Activated effector memory CD4-positive, alpha-beta T cell treated with anti-CD3 and anti-CD28 coated beads, Interleukin-2, amount 50 U/mL, for 16 hours (primary cell): ENCODE measurements at places on chromosomes 1 and 21.

DNA sequence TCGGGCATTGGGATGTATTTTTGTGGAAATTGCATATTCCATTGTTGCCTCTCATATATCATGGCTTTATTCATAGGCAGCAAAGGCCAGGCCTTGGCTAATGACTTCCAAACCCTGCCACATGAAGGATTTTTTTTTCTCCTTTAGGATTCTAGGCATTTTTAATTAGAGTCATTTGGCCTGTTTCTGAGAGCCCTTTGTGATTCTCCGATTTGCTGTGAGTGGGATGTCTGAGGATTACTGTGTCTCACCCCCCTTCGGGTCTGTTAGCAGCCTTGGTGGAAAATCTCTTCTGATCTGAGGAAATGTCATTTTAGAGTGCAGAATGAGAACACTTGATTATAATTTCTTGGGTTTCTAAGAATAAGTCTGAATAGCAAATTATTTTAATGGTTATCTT lies 253.5 kb downstream of the NTNG1 start:
- DNase-seq: no peak

GRCh38 chr1:153659175-153659534 lies 652 bp downstream of the SNAPIN start:
- DNase-seq: no peak

DNA sequence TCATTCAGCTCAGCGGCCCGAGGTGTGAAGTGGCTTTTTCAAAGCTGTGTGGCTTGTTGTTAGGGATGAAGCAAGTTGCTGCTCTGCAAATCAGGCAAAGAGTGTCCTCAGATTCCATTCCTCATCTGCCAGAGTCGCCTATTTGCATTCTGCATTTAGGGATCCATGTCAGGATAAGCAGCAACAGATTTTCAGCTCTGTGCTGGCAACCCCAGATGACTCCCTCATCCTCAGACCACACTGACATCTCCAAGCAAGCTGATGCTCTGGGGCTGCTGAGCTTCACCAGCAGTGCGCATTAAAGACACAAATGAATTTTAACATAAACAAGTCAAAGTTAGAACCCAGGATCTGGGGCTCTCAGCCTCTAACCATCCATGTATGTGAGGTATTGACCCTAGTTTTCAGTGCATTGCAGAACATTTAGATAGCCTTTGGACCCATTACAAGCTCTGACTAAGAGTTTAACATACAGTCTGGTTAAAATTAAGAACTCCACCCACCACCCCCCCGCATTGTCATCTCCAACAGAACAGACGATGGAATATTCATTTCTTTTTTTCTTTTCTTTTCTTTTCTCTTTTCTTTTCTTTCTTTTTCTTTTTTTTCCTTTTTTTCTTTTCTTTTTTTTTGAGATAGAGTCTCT lies 10.9 kb downstream of the CFAP107 start:
- DNase-seq: no peak

DNA sequence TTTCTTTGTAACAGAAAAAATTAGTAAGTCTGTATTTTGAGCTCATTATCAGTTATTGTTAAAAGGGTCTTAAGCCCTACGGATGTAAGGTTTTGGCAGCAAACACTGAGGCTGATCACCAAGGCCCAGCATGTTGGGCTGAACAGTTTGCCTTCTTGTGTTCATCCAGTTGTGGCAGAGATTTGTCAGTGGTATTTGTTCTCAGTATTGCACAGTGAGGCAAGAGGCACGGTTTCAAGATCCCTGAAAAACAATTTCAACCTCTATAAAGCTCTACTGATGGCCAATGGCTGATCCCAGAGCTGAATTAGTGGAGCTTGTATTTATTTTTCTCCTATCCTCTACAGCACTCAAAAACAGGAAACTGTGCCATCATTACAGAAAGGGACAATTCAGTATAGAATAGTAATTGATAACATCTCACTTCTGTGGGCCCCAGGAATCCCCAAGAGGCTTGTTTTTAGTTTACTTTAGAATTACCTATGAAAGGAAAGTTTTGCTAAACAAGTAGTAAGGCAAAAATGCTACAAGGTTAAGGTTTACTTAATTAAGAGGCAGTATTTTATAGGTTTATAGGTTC lies 191.8 kb upstream of the RAB4A start:
- DNase-seq: no peak

- no peak for DNase-seq
These were observed 135.8 kb downstream of the VAV3 start for GRCh38 chr1:107829036-107829770.
